ENCODE measurements at places on chromosomes 7 and 10.

- DNase-seq: no peak
These were observed 5.4 kb downstream of the VIM start for GRCh38 chr10:17233286-17233991.

- no peak for DNase-seq
These were observed 2.6 kb downstream of the CLDN15 start for GRCh38 chr7:101235050-101235449.

DNA sequence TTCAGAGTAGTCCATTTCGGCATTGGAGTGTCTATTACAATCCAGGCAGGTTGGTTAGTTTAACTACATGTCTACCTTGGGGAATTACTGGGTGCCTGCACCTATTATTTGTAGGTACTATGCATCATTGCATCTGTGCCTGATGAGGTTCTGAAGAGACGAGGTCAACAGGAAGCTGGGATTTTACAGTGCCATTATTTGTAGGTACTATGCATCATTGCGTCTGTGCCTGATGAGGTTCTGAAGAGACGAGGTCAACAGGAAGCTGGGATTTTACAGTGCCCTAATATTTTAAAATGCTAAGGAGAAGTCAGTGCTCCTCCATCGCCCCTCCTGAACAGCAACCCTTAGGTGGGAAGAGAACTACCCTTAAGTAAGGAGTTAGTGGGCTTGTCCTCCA is 41.7 kb downstream of the NPY start:
- DNase-seq: no peak

DNA sequence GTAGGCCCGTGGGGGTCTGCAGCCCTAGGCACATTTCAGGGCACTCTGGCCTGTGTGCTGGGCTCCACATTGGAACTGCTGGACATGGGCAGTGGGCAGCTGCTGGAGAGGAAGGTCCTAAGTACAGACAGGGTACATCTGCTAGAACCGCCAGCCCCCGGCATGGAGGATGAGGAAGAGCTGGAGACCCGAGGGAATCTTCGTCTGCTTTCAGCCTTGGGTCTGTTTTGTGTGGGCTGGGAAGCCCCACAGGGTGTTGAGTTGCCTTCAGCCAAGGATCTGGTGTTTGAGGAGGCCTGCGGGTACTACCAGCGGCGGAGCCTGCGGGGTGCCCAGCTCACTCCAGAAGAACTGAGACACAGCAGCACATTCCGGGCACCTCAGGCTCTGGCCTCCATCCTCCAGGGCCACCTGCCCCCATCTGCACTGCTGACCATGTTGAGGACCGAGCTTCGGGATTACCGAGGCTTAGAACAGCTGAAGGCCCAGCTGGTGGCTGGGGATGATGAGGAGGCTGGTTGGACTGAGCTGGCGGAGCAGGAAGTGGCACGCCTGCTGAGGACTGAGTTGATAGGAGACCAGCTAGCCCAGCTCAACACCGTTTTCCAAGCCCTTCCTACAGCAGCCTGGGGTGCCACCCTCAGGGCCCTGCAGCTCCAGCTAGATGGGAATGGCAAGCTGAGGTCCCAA is 1.4 kb downstream of the HPS6 start:
- DNase-seq: no peak

DNA sequence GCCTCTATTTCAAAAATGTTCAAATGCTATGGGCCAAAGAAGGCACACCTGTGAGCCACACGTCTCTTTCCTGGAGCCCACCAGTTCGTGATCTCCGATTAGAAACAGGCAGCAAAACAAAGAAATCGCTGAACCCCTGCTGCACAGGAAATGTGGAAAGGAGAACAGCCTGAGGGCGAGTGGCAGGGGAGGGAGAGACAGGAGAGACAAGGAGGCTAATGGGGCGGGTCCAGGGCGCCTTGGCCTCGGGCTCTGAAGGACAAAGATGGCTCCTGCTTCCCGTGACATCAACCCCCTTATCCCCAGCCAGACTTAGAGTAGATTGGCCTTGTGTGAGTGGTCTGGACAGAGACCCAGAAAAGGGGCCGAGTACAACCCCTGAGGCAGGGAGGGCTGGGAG is 62.4 kb upstream of the DOCK1 start:
- no peak for DNase-seq

- DNase-seq: peak; percentile 23
These were observed 404.1 kb upstream of the MKI67 start for GRCh38 chr10:128530301-128530700.

- no peak for DNase-seq
These were observed 103.5 kb upstream of the FERD3L start for GRCh38 chr7:19248681-19249080.

DNA sequence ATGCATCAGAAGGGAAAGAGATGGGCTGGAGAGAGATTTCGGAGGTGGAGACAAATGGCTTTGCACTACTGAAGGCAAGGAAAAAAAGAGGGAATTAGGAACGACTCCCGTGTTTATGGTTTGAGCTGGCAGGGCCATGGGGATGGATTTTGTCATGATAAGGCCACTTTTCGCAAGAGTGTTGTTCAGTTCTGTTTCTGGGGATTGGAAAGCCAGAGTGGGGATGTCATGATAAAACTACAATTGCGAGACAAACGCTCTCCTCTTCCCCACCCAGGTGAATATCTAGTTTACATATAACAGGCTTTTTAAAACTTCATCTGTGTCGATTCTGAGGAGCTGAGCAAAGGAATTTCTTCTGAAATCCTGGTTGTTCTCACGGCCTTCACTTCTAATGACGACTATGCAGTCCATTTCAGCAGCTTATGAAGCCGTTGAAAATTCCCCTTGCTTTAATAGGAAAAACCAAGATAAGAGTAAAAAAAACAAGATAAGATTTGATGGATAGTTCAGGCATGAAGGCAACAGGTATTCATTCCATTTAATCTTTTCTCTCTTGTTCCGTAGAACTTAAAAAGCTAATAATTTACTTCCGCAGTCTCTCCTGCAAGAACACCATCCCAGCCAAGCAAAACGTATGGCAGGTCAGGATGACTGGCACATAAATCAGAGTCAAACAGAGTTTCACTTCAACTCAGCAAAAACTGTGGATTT is 245.6 kb upstream of the PITRM1 start:
- no peak for DNase-seq

- DNase-seq: no peak
These were observed 13.1 kb upstream of the UBE3C start for GRCh38 chr7:157125376-157126223.

DNA sequence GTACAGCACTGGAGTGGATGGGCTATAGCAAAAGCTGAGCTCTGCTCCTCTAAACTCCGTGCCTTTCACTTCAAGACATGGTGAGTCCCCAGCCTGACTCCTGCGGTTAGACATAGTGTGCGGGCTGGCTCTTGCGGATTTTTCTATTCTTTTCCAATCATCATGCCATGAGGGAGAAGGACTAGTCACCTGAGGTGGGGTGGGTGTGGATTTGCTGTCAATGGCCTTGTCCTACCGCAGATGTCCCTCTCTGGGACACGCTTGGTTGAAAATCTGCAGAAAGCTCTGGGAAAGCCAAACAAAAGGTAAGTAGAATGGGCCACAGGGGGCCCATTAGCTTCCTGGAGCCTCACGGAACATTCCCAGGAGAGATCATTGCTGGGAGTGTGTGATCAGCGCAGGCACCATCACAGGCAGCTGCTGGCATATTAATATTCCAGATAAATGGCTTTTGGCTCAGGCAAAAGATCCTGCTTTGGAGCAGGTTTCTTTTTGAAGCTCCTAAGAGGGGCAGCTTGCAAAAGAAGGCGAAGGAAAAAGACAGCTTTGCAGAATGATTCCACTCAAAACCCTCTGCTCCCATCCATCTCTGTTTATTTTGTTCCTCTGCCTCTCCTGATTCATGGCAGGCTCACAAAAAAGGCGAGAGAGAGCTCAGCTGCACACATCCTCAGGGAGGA is 509.0 kb upstream of the ZMIZ1 start:
- DNase-seq: no peak

- DNase-seq: no peak
These were observed 4.4 kb upstream of the RFC2 start for GRCh38 chr7:74258639-74259038.

DNA sequence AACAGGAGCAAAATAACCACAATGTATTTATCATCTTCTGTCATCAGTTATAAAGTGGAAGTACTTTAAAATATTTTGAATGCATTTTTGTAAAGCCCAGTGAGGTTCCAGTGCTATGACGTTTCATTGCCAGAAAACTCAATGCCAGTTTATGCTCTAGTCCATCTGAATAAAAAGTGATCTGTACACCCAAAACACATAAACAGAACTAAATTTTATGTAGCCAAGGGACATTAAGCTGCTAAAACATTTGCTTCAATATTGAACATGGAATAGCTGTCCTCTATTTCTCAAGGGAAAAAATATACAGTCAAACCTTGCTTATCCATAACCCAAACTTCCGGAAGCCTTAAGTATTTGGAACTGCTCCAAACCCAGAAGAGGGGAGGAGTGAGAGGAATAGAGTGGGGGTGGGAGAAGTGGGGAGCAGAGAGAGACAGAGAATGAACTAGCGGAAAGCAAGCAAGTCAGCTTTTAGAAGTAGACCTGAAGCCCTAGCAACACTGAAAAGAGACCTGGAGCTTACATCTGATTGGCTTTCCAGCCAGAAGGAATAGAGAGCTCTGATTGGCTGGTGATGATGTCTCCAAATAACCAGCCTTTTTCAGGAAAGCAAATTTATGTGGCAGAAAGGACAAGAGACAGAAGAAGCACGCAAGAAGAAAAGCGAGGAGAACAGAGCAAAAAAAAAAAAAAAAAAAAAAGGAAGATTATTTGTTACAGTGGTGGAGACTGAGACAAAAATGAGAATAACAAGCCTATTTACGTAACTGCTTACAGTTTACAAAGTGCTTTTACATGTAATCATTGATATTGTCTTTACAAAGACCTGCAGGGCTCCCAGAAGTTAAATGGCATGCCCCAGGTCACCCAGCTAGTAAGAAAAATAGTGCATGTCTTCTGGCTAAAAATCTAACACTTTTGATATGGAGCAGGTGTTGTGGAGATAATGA is 196.0 kb downstream of the RNLS start:
- peak; percentile 60 for DNase-seq

DNA sequence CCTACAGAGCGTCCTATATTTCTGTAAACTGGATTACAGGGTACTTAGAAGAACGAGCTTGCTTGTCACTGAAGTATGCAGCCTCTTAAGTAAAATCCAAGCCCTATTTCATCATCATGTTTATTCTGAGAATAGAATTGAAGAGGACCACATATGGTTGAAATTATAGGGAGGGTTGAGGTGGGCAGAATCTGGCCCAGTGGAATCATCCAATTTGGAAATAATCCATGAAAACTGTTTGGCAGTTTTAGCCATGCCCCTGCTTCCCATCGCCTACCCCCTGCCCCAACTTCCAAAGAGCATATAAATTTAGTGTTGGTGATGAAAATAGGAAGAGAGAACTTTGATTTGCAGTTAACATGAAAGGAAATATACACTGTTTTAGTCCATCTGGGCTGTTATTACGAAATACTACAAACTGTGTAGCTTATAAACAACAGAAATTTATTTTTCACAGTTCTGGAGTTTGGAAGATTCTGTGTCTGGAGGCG is 150.4 kb downstream of the PRKG1 start:
- DNase-seq: no peak

GRCh38 chr10:13161857-13162271 is 506 bp downstream of the MCM10 start:
- peak; percentile 18 for DNase-seq

DNA sequence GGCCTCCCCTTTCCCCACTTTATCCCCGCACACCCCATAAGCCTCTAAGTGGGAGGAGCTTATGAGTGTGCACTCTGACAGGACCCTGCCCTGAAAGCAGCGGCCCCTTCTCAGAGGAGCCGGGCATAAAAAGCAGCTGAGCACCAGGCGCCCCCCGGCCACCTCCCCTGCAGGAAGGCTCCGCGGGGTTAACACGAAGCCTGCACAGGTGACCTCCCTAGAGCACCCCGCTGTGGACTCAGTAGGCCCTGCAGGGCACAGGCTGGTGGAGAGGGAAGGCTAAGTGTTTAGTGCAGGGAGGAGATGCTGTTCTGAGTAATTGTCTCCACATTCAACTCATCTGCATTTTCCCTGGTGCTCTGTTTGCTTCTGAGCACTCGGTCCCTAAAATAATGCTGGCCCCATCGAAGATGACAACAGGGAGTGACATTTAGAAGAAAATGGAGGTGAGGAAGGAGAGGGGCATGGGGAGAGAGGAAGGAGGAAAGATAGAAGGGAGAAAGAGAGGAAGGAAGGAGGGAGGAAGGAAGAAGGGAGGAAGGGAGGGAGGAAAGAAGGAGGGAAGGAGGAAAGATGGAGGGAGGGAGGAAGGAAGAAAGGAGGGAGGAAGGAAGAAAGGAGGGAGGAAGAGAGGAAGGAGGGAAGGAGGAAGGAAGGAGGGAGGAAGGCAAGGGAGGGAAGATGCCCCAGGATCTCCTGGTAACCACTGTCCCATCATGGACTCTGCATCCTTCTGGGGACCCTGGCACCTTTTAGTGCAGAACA is 25.4 kb upstream of the CNPY1 start:
- no peak for DNase-seq

All from RWPE1 (cell line).